ENCODE measurements at places on chromosomes 13 and 19.

- DNase-seq: no peak
Observed at GRCh38 chr13:106103779-106104178, 431.7 kb downstream of the EFNB2 start.

DNA sequence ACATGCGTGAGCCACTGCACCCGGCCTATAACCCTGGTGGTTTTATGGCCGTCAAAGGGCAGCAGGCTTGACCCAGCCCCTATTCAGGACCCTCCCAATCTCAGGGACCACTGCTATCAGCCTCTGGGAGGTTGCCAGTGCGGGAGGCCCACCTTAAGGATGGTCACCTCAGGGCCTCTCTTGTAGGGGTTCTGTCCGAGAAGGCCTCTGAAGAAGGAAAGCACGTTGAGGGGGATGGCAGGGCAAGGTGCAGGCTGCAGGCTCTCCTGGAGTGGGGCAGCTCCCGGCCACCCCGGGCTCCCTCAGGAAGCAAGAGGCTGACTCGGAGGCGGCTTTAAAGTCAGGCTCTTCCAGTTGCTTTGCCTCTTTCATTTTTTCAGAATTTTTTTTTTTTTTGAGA is 6.0 kb upstream of the GRTP1 start:
- DNase-seq: no peak

DNA sequence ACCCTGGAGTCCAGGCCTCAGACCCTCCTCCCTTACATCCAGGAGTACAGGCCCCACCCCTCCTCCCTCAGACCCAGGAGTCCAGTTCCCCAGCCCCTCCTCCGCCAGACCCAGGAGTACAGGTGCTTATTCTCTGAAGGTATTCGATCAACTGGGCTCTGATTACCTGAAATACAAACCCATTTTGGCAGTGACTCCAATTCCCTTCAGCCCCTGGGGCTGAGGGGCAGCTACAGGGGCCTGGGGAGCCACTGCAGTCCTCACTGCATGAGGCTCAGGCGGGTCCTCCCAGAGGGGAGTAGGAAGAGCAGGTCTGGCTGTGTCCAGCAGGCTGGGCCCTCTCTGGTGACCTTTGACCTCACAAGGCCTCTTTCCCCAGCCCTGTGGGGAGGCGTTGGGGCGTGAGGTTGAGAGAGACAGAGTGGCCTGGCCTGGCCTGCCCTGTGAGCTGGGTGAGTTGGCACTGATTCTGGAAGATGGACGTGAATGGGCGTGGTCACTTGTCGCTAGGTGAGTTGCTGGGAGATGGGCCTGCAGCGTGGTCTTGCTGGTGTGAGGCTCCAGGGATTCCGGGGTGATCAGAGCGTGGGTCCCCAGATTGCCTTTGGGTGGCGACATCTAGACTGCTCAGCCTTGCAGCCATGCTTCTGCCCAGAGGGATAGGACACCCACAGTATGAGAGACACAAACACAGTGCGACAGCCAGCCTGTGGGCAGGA is 3.1 kb downstream of the BCAT2 start:
- no peak for DNase-seq

DNA sequence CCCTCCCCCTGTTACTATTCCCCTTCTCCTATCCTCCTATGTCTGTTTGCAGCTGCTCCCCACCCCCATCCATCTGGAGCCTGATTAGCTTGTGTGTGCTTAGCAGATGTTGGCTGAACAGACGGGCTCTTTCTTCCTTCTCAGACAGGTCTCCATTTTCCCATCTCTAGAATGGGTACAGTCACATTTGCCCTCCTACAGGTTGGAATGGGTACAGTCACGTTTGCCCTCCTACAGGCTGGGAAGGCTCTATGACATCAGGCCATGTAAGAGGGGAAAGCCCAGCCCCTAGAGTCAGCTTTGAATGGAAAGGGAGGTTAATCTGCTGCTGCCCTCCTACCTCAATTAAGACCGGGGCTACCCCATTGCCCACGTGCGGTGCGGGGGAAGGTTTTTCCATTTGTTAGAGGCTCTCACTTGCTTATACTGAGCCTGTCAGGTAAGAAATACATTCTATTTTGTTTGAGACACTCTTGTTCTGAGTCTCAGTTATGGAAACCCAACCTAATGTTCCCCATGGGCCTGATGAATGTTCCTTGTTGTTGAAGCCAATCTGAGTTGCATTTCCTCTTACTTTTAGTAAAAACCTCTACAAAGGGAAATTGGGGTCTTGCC is 2.2 kb upstream of the CLEC17A start:
- DNase-seq: no peak
